ENCODE measurements at places on chromosomes 7 and 10.

- no peak for DNase-seq
These were observed 642.2 kb downstream of the SH2D4B start for GRCh38 chr10:81179805-81180452.

GRCh38 chr7:91492317-91492716, 228.1 kb downstream of the FZD1 start:
- no peak for DNase-seq

GRCh38 chr10:95906677-95907455, 909 bp upstream of the CC2D2B start:
- no peak for DNase-seq

DNA sequence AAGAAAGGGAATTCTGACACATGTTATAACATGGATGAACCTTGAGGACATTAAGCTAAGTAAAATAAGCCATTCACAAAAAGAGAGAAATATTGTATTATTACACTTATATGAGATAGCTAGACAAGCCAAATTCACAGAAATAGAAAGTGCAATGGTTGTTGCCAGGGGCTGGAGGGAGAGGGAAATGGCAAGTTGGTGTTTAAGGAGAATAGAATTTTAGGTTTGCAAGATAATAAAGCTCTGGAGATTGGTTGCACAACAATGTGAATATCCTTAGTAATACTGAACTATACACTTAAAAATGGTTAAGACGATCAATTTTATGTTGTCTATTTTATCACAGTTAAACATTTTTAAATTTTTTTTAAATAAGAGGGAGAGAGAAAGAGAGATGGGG, 25.0 kb upstream of the ADD3 start:
- no peak for DNase-seq

DNA sequence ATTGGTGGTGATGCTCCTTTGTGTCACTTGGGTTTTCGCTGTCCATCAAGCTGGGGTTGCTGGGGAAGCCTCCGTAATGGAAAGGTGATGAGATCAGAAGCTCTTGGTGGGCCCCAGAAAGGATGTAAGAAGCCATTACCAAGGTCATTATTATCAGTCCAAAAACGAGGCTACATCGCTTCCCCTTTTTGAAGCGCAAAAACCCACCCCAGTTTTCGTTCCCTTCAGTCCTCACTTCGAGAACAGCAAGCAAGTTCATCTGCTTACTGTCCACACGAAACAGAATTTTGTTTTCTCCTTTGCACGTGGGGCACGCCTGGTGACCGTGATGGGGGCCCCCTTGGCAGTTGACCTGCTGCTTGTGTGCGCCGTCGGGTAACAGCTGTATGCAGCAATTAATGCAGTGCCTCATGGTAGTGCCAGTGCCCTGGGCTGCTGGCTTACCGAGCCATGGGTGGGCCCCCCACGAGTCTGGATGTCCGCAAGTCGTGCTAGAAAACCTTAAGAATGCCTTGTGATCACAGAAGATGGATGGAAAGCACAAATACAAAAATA, 47.5 kb downstream of the CHST15 start:
- DNase-seq: no peak

GRCh38 chr10:630581-631073, 58.8 kb downstream of the DIP2C start:
- no peak for DNase-seq

DNA sequence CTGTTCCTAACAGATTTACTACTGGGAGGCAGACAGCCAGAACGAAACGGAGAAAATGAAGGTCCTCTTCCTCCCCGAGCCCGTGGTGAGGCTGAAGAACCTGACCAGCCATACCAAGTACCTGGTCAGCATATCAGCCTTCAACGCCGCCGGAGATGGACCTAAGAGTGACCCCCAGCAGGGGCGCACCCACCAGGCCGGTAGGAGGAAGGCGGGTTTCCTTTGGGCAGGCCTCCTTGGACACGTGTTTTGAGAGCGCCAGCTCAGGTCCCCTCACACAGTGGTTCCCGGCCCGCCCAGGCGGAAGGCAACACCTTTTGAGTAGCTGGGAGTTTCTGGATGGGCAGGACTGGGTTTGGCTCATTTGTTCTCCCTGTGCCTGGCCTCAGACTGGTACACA, 474.0 kb upstream of the FOXK1 start:
- no peak for DNase-seq

- no peak for DNase-seq
These were observed 2.0 kb upstream of the KIF11 start for GRCh38 chr10:92590623-92591549.
